NCI-H1105 (cell line): ENCODE measurements at places on chromosomes 16 and 17.

DNA sequence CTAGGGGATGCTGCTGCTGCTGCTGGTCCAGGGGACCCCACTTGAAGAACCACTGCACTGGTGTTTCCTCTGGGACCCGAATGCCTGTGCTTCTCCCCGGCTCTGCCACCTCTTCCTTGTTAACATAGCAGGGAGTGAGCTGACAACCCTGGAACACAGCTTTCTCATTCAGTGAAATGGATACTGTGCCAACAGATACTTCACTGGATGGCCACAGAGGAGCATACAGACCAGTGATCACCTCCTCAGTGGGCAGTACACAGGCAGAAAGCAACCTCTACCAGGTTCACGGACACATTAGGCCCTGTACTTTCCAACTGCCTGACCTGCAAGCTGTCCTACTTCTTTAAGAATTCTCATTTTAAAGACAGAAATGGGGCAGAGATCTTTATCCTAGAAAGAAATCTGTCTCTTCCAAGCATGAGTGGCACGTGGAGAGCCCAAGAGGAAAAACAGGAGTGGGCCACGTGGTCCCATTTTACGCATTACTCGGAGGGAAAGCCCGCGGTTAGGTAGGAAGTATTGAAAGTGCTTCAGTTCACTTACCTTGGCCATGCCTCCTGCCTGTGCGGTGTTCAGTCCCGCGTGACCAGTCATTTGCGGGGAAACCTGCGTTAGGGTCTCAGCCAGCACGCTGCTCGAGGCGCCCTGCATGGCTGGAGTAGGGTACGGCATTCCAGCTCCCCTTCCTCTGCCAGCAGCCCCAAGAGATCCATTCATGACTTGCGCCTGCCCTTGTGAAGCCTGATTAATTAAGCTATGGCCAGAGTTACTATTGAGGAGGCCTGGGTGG lies 30.6 kb downstream of the CREBBP start:
- no peak for DNase-seq

- DNase-seq: no peak
Observed at GRCh38 chr16:8894736-8895334, 12.7 kb downstream of the LITAFD start.

- no peak for DNase-seq
Observed at GRCh38 chr17:74959826-74960515, 12.6 kb downstream of the HID1 start.

DNA sequence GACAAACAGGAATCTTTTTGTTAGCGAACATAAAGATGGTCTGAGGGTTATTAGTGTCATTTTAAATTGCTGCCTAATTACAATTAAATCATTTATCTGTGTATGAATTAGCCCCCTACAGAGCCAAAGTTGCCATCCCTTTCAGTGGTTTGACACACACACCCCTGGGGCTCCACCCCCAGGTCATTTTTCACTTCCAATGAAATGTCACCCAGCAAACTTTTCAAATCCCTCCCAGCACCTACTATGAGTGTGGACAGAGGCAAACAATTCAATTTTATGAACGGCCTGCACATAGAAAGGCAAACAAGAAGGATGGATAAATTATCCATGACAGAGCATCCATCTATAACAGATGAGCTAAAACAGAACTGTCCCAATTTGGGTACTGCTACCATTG lies 2.4 kb downstream of the MYH10 start:
- no peak for DNase-seq

GRCh38 chr17:27665549-27665948 lies 34.6 kb downstream of the LGALS9 start:
- DNase-seq: no peak

DNA sequence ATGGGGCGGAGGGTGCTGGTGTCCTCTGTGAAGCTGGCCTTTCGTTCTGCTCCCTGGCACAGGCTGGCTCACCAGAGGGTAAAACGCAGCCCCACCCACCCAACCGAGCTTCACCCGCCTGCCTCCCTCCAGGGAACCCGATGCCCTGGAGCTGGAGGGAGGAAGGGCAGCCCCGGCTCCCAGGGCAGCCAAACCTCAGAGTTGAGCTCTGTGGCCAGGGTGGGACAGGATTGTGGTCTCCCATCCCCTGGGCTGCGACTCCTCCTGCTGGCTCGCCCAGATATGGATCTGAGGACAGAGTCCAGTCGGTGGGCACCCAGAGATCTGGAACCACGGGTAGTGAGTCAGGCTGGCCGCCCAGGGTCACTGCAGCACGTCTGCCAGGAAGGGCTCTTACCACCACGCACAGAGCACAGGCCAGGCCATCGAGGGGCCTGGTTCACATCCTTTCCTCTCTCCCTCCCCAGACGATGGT lies 42.6 kb upstream of the CHMP6 start:
- no peak for DNase-seq

DNA sequence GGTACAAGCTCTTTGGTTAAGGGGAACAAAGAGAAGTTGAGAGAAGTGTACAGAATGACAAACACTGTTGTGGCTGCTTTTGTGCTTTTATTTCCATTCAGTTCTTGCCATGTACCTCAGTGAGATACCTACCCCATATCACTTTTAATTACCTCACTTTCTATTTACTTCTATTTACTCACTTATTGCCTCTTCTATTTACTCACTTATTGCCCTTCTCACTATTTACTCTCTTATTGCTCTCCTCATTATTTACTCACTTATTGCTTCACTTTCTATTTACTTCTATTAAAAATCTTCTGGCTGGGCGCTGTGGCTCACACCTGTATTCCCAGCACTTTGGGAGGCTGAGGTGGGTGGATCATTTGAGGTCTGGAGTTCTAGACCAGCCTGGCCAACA lies 41.9 kb downstream of the MBTD1 start:
- no peak for DNase-seq

DNA sequence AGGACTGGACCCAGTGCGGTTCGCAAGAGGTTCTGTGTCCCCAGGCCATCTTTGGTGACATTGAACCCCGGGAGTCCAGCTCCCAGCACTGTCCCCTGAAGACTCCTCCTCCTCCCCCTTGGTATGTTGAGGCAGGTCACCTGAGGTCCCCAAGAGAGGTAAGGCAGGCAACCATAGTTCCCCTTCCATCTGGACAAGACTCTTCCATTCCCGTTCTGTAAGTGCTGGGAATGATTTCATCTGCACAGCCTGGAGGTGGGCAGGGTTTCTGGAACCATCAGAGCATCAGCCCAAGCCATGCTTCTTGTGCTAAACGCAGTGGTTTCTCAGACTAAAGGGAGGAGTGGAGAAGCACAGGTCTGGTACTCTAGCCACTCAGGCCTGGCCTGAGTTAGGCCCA lies 24.9 kb downstream of the COPZ2 start:
- DNase-seq: no peak
